Putamen (tissue), 1 donor: ENCODE measurements at places on chromosomes 3 and 15.

DNA sequence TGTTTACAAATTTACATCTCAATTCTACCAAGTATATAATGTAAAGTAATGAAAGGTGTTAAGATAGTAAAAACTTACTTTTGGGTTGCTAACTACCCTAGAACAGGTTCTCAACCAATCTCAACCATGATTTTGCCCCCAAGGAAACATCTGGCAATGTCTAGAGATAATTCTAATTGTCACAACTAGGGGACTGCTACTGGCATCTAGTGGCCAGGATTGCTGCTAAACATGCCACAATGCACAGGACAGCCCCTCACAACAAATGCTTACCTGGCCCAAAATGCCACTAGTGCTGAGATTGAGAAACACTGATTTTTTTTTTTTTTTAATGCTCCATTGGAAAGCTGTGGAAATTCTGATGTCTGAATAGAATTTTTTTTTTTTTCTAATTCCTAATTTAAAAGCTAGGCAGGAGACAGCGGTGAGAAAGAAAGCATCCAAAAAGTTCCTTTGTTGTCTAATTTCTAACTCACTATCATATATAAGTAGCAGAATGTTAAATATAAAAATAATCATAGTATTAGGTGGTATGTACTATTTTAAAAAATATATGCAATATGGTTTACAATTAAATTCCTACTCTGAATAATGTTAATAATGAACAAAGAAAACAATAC lies 81.5 kb downstream of the TJP1 start:
- DNase-seq, result no peak

GRCh38 chr3:104149154-104149553 lies 1217.6 kb upstream of the ALCAM start:
- DNase-seq, result no peak

- DNase-seq, result peak; percentile 60
Observed at GRCh38 chr3:13072239-13072599, 1.0 kb downstream of the IQSEC1 start.

GRCh38 chr15:43294091-43294706 lies 27.5 kb upstream of the TGM5 start:
- no peak for DNase-seq

GRCh38 chr3:177197727-177198460 lies 612 bp upstream of the TBL1XR1 start:
- DNase-seq, result no peak

GRCh38 chr3:123054109-123054778 lies 12.6 kb upstream of the PDIA5 start:
- DNase-seq, result no peak

GRCh38 chr15:52200831-52201365 lies 9.7 kb upstream of the GNB5 start:
- DNase-seq, result no peak

DNA sequence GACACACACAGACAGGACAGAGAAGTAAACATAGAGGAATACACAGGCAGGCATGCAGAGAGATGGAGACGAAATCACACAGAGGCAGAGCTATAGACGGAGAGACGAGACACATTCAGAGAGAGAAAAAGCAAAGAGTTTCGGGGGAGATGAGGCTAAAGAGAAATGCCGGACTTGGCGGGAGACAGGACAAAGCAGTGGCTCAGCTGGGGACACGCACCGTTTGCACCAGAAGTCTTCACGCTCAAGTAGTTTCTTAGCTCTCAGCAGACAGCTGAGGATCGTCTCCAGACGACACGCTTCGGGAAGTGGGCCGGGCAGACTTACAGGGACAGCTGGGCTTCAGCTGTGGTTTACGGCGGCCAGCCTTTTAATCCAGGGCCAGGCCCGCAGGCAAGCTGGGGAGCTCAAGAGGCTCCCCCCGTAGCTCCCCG lies 56.2 kb upstream of the DLG1 start:
- no peak for DNase-seq

DNA sequence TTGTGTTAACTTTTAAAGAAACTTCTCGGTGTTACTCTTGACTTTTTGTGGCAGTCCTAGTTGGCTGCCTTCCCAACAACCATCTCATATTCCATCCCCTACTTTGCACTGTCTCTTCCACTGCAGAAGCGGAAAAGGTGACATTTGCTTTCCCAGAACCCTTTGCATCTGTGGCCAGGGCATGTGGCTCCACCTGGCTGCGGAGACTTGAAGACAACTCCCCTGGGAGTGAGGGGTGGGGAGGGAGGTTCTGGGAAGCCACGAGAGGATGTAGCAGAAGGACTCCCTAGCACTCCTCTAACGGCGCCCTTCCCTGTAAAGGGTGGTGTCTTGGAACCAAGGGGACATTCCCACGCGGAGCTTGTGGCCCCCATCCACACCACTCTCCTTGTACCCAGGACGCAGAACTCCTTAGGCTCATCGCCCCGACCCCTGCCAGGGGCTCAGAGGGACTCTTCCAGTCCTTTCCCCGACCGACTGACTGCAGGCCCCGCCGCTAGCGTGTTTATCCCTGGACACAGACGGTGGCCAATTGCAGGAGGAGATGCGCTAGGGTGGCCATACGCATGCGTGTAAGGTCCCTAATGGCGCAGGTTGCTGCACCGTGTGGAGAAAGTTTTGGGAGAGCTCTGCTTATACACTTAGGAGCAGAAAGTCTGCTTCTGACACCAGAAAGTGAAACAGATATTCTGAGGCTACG lies 33.2 kb upstream of the SECISBP2L start:
- DNase-seq, result no peak

- DNase-seq, result no peak
Observed at GRCh38 chr15:100602823-100603393, 519 bp downstream of the ASB7 start.

DNA sequence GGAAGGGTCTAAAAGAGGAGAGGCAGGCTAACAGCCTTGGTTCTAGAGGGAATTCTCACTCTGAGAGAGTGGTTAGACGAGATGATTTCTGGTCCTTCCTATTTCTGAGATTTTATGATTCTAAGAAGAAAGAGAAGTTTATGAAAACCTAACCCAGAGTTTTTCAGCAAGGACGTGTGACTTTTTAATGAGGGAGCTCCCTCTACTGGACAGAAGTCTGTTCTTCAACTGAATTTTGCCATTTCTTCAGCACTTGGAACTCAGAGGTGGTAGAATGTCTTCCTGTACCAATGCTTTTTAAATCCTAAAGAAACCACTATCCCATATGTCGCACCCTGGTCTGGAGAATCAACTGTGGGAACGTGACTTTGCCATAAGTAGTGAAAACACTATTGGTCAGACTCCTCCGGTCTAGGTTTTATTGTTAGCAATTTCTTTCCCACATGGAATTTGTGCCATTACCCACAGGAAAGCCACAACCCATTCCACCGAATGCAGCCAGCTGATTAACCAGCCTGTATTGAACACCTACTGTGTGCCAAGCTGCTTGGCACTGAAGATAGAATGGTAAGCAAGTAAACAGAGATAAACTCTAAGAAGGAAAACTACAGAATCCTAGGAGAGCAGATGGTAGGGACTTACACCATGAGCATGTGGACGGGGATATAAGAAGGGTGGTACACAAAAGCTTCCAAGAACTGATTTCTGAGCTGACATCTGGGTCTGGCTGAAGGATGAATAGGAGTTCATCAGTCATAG lies 199.5 kb upstream of the LMCD1 start:
- DNase-seq, result peak; percentile 47

DNA sequence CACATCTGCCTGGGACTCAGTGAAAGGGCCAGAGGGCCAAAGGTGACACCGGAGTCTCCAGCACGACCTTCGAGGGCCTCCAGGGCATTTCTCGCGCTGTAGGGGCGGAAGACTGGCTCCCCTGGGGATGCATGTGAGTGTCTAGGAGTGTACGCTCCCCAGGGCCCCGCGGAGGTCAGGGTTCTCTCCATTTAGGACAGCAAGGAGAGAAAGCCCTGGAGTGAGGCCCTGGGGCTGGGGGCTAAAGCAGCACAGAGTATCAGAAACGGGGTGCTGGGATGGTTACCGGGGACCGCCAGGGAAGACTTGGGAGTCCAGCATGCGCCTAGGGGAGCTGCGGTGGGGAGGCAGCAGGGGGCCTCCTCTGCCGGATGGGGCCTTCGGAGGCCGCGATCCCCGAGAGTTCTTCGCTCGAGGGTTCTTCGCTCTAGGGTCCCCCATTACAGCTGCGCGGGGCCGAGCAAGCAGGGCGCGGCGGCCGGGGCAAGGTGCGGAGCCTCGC lies 595 bp upstream of the APBA2 start:
- no peak for DNase-seq

DNA sequence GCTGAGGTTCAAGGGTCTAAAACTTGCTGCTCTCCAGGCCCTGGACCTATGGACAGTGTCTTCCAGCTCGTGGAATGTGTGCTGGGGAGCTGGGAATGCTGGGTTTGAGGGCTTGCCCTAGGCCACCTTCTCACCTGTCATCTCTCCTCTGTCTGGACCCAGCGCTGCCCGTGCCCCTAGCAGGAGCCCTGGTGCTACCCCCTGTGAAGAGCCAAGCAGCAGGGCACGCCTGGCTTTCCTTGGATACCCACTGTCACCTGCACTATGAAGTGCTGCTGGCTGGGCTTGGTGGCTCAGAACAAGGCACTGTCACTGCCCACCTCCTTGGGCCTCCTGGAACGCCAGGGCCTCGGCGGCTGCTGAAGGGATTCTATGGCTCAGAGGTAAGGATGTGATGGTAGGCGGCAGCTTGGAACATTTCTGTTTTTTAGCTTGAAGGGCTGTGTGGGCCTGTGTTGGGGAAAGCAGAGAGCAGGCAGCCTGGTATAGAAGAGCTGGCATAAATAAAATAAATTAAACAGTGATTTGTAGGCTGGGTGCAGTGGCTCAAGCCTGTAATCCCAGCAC lies 5.1 kb downstream of the CHRD start:
- no peak for DNase-seq

DNA sequence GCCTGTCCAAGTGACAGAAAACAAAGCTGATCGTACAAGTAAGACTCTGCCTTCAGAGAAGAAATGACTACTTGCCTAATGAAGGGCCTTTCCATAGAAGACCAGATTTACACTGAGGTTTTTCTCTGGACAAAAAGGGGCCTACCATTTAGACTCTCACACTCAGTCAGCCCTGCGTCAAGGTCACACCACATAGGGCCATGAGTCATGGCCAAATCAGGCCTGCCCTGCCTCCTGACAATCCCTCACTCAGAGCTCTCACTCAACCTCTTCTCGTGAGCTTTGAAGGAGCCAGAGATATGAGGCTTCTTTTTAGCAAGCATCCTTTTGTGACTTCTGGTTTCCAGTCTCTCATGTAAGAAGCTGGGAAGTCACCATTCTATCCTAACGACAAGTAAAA lies 68.1 kb upstream of the NMNAT3 start:
- no peak for DNase-seq

DNA sequence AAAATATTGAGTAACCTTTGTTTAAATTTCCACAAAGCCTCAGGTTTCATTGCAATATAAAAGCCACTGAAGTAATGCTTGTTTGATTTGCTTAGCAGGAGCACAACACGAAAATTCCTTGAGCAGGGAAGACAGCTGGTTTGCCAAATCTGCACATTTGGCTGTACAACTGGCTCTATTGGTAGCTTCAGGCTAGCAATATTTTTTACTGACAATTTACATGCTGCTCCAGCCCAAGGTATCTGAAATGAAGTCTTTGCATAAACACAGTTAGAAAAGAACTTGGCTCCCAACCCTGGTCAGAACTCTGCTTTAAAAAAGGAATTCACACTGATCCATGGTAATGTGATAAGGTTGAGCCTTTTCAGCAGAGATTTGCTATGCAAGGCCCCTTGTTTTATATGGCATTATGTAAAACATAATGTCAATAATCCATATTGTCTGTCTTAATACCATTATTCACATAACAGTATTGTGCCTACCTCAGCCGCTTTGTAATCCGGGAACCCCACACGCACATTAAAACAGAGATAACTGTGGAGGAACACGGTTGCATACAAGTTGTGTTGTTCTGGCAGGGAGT lies 55.7 kb upstream of the CHL1 start:
- no peak for DNase-seq

GRCh38 chr3:5133239-5134018 lies 11.3 kb downstream of the ARL8B start:
- DNase-seq, result no peak

- no peak for DNase-seq
Observed at GRCh38 chr3:38404286-38404685, 49.4 kb upstream of the ACVR2B start.

- peak; percentile 70 for DNase-seq
Observed at GRCh38 chr15:100125401-100126191, 216.2 kb downstream of the ADAMTS17 start.

GRCh38 chr3:97958396-97958795 lies 13.8 kb downstream of the RIOX2 start:
- no peak for DNase-seq

GRCh38 chr3:197749315-197749600 lies 425 bp upstream of the FYTTD1 start:
- DNase-seq, result peak; percentile 74

DNA sequence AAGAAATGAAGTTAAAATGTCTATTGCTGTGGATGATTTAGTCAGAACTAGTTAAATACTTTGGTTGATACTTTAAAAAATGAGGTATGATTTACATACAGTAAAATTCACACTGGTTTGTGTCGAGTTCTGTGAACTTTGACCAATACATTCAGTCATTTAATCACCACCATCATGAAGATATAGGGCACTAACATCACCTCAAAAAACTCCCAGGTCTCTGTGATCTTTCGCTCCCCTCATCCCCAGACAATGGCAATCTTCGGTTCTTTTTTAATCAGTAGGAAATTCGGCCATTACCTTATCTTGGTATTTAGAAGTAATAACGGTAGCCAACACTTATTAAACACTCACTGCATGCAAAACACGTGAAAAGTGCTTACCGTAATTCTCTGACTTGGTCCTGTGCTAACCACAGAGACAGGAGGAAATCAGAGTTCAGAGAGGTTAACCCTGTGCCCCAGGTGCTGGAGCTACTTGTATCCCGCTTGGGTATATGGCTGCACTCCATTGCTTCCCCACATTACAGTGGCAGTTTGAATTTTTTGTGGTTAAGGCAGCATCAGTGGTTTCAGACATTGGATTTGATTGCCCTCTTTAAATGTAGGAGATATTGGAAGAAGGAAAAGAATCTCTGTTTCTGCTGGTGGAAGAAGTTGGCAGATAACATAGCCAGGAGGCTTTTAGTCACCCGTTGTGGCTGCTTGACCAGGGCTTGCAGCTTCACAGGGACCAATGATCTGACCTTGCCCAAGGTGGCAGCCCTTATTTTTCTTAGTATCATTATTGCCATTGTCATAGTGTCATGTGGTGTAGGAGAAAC lies 4.2 kb downstream of the PLCL2 start:
- no peak for DNase-seq

- DNase-seq, result no peak
Observed at GRCh38 chr15:42073418-42073817, 20.9 kb downstream of the PLA2G4D start.

GRCh38 chr3:153090973-153091372 lies 71.1 kb upstream of the RAP2B start:
- DNase-seq, result no peak

GRCh38 chr3:115922681-115923347 lies 299.5 kb downstream of the GAP43 start:
- DNase-seq, result no peak

- no peak for DNase-seq
Observed at GRCh38 chr3:54347933-54348332, 225.6 kb downstream of the CACNA2D3 start.

DNA sequence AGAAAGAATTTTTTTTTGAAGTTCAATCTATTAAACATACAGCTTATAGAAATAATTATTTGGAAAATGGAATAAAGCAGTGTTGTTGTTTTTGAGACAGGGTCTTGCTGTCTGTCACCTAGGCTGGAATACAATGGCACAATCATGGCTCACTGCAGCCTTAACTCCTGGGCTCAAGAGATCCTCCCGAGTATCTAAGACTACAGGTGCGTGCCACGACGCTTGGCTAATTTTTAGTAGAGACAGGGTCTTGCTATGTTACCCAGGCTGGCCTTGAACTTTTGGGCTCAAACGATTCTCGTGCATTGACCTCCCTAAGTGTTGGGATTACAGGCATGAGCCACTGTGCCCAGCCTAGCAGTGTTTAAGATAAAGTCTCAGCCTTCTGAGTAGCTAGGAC lies 8.8 kb downstream of the BNIP2 start:
- no peak for DNase-seq
